ENCODE measurements at places on chromosomes 7 and 10.

GRCh38 chr7:26618449-26618848, 245.9 kb downstream of the SKAP2 start:
- no peak for DNase-seq

- DNase-seq, result no peak
Measured at GRCh38 chr10:125344573-125345171, 184.3 kb upstream of the CTBP2 start.

DNA sequence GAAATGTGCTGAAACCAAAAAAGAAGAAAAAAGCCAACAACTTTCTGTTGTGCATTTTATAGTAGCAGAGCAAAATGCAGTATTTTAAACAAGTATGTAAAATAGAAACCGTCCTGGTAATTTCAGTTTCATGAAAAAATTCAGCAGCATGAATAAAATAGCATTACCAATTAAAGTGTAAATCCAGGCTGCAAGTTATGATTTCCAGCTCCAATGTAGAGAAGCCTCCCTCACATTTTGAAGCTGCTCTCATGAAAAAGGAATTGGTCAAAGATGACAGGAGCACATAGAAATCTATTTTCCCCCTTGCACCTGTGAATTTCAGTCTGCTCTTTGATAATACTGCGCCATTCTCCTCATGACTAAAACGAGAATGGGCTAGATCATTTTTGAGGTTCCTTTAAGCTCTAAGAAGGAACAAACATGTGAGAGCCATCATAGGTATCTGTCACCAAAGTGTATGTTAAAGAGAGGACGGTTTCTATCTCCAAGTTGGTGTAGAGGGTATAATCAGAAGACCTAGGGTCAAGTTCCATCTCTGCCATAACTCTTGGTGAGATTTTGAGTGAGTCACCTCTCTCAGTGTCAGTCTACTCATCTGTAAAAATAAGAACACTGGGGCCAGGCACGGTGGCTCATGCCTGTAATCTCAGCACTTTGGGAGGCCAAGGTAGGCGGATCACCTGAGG, 107.5 kb downstream of the MTPAP start:
- DNase-seq, result no peak

GRCh38 chr10:43078986-43079273, 2.1 kb downstream of the RET start:
- no peak for DNase-seq

DNA sequence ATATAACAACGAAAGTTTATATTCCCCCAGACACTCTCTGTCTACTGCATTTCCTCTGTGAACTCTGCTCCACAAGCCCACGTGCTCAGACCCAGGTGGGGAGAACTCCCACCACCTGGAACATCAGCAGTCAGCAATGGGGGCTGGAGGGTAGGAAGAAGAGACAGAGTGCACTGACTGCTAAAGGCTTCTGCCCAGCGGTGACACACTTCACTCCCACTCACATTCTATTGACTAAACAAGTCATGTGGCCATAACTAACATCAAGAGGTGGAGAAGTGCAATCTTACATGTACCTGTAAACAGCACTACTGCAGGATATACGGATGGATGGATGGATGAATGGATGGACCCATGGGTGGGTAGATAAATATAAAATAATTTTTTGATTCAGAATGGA, 122.2 kb downstream of the MPP7 start:
- no peak for DNase-seq

GRCh38 chr10:94963901-94964300, 25.4 kb downstream of the CYP2C9 start:
- no peak for DNase-seq

Measured in activated CD8-positive, alpha-beta memory T cell treated with anti-CD3 and anti-CD28 coated beads for 1 hour (primary cell).